ENCODE measurements at places on chromosomes 7 and 10.

DNA sequence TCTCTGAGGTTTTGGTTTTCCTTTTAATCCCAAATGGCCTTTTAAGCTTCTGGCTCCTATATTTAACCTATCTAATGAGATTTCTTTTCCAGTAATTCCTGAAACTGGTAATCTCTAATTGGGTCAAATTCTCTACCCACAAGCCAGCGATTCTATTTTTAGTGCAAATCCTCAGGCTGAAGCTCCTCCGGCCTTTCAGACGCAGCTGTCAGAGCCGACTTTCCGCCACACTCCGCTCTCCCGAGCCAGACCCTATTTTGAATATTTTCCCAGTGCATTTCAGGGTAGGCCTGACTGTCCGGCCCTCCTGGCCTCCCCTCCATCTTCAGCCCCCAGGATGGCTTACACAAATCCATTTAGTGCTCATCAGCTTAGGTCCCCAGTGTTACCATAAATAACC lies 9.7 kb upstream of the ADCY1 start:
- DNase-seq = no peak

DNA sequence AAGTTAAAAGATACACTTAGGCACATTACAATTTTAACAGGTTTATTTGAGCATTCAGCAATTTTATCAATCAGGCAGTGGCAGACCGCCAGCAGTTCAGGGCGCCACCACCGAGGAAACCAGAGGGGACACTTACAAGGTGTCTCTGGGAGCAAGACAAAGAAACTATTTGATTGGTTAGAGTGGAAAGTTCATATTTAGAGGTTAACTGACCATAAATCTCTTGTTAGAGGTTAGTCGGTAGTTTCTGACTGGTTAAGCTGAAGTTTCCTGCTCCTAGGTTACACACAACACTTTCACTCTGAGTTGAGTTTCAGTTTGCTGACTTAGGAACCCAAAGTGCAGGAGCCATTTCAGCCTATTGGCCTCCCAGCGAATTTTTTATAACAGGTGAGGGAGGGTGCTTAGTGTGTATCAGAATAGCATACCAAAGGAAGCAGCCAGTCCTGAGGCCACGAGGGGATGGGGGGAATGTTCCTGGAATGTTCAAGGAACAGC lies 10.8 kb upstream of the PVRIG start:
- DNase-seq = no peak

DNA sequence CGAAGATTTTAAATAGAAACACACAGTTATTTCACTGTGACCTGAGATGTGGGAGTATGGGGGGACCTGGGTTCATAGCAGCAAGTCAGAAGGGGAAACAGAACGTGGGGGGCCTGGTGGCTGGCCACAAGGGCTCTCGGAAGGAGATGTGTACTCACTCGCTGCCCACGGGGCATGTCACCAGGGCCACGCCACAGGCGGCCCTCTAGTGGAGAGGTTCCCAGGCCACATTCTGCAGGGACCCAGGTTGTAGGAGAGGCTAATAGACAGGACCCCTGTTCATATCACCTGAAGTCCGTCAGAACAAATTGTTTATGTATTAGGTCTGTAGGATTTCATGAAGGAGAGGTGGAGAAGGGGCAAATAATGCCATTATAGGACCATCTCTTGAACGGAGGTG lies 25.1 kb upstream of the SVOPL start:
- DNase-seq = no peak

DNA sequence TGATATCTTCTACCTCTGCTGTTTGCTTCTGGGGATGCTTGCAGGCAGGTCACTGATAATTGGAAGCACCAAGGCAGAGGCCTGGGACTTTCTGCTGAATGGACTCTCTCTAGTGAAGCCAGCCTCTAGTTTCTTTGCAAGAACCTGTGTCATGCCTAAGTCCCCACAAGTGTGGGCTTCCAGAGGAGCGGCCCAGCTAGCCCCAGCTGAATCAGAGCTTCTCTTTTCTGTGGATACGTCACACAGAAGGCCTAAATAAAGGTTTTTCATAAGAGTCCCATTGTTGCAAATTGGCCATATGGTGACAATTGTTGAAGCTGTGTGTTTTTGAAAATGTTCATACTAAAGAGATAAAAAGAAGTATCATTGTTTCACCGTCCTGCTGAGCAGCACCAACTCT lies 6.8 kb upstream of the OPALIN start:
- DNase-seq = no peak

DNA sequence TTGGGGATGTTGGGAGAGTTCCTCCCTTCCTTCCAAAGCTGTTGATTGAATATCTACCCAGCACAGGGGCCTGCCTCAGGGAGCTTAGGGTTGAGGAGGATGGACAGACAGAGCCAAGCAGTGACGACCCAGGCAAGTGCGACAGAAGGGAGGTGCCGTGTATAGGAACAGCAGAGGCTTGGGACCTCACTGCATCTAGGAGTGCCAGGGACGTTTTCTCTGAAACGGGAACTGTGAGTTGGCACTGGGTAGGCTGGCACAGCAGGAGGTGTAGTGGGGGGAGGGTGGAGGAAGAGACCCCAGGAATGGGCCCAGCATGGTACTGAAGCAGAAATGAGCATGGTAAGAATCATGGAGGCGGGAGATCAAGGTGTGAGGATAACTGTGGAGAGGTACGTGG lies 55.3 kb upstream of the MGMT start:
- no peak for DNase-seq

DNA sequence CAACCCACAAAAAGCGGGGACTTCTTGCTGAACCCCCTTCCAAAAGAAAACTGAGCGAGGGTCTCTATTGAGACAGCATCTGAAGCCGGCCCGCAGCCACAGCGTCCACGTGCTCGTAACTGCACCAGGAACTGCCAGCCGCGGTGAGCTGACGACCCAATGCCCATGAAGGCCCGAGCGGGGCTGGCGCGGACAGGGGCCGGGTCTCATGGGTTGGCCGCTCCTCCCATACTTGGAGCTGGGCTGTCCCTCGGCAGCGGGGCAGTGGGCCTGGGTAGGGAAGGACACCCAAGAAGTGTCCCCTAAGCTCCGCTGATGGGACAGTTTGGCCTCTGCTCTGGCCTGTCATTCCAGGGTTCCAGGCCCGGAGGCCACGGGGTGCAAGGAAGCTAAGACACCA lies 22.3 kb downstream of the CYP2W1 start:
- no peak for DNase-seq

DNA sequence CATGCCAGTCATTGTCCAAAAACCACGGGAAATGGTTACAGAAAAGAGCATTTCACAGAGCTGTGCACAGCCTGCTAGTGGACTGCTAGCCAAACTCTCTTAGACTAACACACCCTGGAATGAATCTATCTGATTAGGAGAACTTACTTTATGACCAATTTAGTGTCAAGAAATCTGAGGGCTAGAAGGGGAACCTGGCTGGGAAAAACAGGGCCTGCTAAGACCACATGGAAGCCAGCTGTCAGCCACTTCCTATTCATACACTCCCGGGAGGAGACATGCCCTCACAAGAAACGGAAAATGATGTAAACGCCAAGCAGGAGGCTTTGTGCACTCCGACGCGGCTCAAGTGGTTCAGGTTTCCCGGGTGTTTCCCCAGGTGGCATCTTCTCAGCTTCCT lies 54.8 kb downstream of the MPP7 start:
- DNase-seq = peak; percentile 48

- DNase-seq = no peak
Observed at GRCh38 chr7:120877701-120878100, 19.8 kb upstream of the TSPAN12 start.

DNA sequence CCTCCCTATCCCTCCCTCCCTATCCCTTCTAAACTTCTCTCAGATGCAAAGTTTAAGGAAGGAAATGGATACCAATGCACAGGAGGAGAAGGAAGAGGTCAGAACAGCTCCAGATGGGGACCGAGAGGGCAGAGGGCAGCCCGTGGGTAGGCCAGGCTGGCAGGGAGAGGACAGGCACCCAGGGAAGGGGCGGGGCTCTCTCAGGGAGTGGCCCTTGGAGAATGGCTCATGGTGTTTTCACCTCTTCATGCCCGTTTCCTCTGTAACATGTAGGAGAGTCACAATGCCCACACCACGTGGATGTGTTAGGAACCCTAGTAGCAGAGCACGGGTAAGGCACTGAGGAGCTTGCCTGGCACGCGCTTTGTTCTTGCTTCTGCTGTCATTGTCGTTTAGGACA lies 264.5 kb downstream of the CELF2 start:
- DNase-seq = no peak

DNA sequence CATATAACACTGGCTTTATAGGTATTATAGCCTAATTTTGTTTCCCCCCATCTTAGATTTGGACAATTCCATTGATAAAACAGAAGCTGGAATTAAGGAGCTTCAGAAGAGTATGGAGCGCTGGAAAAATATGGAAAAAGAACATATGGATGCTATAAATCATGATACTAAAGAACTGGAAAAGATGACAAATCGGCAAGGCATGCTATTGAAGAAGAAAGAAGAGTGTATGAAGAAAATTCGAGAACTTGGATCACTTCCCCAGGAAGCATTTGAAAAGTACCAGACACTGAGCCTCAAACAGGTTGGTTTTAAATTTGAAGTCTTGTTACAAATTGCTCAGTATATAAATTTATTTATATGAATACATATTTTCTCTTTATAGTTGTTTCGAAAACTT lies 34.1 kb downstream of the SMC3 start:
- no peak for DNase-seq

DNA sequence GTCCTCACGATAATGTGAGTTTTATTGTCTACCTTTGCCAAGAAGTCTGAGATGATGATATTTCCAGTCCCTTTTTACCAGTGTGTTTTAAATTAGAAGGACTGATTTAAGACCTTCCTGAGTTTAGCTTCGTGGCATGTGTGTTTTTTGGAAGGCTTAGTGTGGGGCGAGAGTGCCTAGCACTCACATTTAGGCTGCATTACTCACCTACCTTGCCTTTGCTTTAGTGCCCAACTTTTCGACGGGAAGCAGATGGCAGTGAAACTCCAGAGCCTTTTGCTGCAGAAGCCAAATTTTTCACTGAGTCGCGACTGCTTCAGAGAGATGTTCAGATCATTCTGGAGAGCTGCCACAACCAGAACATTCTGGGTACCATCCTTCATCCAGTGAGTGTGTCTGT lies 50.9 kb downstream of the SND1 start:
- DNase-seq = no peak

DNA sequence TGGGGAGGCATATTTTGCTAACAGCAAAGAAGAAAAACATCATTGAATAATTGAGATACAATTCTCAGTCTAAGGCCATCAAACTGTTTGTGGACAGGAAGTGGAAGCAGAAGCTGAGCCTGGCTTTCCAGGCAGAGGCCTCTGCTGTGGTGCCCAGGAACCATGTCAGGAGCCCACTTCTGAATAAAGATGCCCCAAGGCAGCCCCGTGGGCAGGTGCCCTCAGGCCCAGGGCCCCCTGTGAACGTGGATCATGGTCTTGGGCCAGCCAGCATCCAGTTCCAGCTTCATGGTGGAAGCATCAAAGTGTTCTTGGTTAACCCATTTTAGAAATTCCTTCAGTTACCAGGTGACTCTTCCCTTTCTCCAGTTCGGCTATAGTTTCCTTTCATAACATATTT lies 346.8 kb downstream of the PTPRN2 start:
- DNase-seq = no peak

GRCh38 chr10:104875561-104875960 lies 234.5 kb downstream of the SORCS3 start:
- DNase-seq = no peak

GRCh38 chr7:131011976-131012375 lies 278.0 kb upstream of the KLF14 start:
- DNase-seq = peak; percentile 79

DNA sequence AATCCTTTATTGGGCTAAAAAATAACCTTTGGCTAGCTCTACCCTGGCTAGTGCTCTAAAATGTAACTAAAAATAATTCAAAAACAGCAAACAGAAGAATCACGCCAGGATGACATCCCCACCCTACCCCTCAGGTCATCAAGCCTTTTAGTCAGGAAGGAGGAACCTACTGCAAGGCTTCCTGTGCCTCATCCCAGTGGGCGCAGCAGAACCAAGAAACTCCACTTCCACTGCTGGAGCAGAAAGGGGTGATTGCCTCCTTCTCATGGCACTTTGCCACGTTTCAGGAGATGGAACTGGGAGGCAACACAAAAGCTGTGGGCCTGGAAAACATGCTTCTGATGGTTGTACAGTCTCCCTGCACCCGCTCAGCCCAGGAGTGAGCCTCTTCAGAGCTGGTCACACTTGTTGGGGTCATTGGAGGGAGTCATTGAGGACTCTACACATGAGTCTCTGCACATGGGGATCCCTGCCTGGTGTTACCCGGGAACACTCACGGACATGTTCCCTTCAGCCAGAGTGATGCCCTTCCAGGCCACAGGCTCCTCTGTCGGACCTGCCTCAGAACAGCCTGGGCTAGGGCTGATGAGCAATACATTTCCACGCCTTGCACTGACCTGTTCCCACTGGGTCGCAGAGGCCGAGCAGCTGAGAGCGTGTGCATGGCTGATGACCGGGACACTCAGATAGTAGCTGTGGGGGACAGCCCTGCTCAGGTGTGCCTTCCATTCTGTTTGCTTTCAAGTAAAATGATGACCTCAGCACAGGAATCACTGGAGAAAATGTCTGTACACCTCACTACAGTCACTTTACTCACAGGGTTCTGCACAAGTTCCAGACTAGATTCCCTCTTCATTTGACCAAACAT lies 355.3 kb downstream of the FGFR2 start:
- no peak for DNase-seq

GRCh38 chr7:23685731-23686130 lies 5.7 kb downstream of the FAM221A start:
- DNase-seq = no peak

DNA sequence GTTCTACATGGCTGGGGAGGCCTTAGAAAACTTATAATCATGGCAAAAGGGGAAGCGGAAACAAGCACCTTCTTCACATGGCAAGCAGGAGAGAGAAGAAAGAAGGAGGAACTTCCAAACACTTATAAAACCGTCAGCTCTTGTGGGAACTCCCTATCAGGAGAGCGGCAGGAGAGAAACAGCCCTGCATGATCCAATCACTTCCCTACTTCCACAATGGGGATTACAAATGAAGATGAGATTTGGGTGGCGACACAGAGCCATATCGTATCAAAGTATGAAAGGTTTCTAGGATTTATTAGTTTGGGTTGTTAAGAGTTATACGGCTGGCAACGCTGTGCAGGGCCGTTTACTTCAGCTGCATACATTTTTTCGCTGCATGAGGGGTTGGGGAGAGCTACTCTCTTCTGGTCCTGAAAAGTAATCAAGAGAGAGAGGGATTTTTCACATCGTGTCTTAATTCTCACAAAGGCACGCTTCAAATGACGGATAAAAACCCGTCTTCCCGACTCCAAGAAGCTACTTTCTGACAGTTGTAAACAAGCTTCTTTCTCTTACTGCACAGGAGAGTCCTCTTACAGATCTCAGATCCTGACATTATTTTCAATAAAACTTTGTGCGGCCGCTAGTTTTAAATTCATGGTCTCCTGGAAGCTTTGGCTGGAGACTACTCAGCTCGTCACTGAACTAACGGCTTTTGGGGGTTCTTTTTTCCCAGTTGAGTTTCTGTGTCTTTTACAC lies 751 bp upstream of the GTPBP10 start:
- peak; percentile 31 for DNase-seq

Measured in foreskin fibroblast (primary cell).